Activated T-helper 1 cell treated with anti-CD3 and anti-CD28 coated beads, Interleukin-2, amount 50 U/mL, for 16 hours (primary cell): ENCODE measurements at places on chromosomes 6 and 20.

DNA sequence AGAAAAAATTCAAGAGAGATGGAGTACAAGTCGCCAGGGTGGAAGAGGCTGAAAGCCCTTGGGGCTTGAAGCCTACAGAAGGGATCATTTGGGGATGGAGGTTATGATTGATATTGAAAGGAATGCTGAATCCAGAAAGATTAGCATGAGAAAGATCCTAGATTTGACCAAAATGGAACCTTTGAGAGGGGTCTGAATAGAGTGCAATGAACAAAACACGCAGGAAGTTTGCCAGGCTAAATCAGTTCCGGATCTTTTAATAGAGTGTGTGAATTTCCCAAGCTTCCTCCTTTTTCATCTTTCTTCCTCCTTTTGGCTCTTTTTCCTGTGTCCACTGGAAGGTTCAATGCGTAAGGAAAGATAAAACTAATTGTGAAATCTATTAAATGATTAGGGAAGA, 15.3 kb downstream of the IPCEF1 start:
- DNase-seq: no peak

DNA sequence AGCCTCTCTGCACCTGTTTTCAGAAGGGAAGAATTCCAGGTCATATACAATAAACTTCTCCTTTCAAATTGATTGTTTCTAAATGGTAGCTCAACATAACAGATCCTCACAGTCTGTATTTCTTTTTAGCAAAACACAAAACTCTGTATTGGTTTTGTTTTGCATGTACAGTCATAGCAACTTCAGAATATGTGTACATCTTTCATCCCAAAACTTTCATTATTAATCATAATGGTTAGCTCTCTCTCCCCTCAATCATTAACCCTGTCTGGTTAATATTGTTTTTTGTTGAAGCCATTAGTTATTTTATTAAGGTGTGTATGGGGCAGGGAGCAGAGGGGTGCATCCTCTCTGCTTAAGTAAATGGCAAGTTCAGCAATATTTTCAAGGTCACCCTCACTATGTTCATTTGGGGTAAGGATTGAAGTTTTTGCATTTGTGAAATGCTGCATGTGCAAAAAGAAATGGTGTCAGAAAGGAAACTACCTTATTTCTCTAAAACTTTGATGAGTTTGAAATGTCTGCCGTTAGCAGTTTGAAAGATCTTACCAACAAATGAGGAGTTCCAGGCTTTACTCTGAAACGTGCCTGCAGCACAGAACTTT, 136.8 kb upstream of the BTBD3 start:
- DNase-seq: no peak

DNA sequence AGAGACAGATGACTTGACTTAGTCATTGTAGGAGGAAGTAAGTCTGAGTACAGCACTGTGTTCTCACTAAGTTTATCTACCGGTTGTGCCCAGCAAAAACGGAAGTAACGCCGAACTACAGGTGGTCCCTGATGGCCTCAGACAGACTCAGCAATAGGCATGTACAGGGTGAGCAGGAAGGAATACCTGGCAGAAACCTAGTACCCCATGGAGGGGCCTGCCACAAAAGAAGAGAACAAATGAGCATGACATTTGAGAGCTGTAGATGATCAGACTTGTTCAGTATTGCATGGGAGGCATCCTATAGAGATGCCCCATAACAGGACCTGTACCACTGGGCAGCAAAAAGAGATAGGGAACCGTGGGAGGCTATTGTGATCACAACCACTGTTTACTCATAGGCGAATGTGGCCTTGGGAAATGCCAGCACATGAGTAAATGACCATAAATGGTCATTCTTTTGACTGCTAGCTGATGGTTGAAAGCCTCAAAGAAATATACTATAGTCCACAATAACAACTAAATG, 106.4 kb upstream of the TAB2 start:
- DNase-seq: no peak

- DNase-seq: no peak
These were observed 154.6 kb downstream of the RFPL4B start for GRCh38 chr6:112501705-112502104.

GRCh38 chr6:29489286-29489685, 1.5 kb upstream of the MAS1L start:
- DNase-seq: no peak

- no peak for DNase-seq
These were observed 266.7 kb upstream of the SULF2 start for GRCh38 chr20:48051794-48052474.

GRCh38 chr6:18080544-18080943, 41.9 kb downstream of the NHLRC1 start:
- no peak for DNase-seq

DNA sequence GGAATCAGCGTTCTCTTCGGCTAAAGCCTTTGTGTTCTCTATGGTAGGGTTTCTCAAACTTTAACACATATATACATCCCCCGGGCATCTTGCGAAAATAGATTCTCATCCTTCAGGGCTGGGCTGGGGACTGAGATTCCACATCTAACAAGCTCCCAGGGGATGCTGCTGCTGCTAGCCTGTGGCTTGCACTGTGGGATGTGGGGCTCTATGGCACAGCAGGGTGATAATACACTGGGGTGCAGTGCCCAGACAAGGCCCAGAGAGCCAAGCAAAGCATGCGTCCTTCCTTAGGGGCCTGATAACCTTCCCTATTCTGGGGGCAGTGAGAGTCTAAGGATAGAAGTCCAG, 102.0 kb downstream of the LAMP5 start:
- DNase-seq: no peak

DNA sequence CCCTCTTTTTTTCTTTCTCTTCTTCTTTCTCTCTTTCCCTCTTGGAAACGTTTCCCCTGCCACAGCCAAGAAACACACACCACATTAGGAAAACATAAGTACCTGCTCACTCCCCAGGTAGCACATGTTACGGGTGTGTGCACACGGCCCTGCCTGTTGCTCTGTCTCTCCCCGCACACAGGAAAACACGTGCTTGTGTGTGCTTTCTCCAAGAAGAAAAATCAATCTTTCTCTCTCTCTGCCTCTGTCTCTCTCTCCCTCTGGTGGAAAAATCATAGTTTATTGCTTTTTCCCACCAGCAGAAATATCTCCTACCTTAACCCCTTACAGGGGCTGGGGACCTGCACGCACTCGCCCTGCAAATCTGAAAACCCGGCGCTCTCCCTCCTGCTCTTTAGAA, 102.3 kb downstream of the EDN3 start:
- no peak for DNase-seq

GRCh38 chr6:100260584-100260983, 204.1 kb downstream of the SIM1 start:
- DNase-seq: no peak

- no peak for DNase-seq
These were observed 23.9 kb downstream of the DUSP22 start for GRCh38 chr6:315921-316752.

- DNase-seq: no peak
These were observed 313.2 kb upstream of the JARID2 start for GRCh38 chr6:14932485-14933182.

DNA sequence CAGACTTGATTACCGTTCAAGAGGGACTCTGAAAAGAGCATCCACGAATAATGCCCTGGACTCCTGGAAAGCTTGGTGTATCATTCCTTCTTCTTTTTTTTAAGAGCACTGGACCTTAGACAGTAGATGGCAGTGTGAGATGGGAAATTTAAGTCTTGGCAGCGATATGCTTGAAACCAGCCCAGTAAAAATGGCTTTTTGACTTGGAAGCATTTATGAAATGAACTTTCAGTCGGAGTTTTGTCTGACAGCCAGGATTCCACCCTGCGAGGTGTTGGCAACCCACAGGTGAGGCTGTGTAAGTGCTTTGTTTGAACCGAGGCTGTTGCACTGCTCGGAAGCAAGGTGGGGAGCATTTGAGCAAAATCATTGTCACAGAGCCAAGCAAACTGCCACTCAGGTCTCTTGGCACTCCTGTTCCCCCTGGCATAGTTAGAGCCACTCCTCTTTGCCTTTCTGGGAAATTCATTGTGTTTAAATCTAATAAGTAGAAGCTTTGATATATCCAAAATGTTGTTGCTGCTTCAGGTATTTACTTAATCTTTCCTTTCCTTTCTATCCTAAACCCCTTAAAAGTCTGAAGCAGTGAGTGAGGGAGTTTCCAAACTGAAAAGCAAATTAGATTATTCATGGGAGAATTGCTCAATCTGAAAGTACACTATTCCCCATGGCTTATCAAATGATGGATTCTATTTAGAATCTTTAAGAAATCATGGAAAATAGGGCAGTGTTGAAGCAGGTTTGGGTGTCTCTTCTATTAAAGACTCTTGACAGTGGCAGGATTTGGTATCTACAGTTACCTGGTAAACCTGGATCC, 272.8 kb upstream of the SLC35B3 start:
- no peak for DNase-seq

DNA sequence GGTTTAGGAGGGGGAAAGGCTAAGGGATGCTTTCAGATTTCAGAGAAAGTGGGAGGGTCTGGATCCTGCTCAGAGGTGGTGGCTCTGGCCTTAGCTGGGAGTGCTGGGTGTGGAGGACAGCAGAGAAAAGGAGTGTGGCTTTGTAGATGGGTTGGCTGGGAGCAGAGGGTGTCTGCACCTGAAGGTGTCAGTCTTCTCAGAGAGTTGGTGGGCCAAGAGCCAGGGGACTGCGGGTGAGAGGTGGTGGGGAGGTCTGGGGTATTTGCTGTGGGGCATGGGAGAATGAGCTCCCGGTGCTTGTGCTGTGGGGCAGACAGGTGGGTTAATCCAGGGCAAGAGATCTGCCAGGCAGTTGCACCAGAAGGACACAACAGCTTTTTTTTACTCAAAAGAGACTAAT, 67.4 kb downstream of the TOX2 start:
- DNase-seq: no peak

- DNase-seq: no peak
These were observed 96.3 kb upstream of the ZBTB24 start for GRCh38 chr6:109579361-109579760.

DNA sequence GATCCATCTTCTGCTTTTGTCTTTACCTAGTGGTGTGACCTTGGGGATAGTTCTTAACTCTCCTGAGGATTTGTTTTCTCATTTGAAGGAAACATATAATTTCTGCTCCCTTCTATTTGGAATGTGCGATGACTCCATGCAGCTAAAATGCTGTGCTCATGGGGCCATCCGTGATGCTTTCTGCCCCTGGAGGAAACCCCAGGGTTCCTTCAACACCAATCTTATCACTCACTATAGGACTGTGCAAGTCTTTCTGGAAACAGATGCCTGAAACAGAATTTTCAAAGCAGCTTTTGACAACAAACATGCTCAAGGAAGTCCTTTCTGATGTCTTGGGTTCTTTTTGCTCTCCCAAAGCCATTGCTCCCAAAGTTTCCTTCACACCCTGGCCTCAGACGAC, 128.8 kb upstream of the GGTLC1 start:
- no peak for DNase-seq

DNA sequence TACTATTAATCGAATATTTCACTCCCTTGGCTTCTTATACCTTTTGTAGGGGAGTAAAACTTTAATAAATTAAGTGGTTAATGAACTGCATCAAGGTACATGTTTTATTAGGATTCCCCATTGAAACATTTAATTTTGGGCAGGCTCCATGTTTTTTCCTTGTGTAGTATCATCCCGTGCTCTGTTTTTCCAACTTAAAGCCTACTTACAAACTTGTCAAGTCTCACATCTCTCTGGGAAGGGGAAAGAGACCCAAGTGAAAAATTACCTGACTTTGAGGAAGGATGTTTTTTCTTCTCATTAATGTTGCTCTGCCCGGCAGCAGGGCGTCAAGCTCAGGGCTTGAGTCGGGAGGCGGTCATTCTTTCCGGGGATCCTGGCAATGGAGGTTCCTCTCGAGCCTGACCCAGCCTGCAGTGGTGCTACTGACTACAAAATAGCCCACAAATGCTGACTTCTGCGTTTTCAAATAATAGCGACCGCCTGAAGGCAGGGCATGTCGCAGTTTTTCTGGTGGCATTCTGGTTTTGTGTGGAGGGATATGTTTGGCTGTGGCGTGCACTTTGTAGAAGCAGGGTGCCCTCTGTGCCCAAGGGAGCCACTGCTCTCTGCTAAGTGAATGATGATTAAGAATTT, 2.4 kb downstream of the DSP start:
- DNase-seq: no peak

- no peak for DNase-seq
These were observed 95.9 kb downstream of the NFATC2 start for GRCh38 chr20:51446656-51447055.

GRCh38 chr6:217048-217659, 75.1 kb upstream of the DUSP22 start:
- DNase-seq: no peak

DNA sequence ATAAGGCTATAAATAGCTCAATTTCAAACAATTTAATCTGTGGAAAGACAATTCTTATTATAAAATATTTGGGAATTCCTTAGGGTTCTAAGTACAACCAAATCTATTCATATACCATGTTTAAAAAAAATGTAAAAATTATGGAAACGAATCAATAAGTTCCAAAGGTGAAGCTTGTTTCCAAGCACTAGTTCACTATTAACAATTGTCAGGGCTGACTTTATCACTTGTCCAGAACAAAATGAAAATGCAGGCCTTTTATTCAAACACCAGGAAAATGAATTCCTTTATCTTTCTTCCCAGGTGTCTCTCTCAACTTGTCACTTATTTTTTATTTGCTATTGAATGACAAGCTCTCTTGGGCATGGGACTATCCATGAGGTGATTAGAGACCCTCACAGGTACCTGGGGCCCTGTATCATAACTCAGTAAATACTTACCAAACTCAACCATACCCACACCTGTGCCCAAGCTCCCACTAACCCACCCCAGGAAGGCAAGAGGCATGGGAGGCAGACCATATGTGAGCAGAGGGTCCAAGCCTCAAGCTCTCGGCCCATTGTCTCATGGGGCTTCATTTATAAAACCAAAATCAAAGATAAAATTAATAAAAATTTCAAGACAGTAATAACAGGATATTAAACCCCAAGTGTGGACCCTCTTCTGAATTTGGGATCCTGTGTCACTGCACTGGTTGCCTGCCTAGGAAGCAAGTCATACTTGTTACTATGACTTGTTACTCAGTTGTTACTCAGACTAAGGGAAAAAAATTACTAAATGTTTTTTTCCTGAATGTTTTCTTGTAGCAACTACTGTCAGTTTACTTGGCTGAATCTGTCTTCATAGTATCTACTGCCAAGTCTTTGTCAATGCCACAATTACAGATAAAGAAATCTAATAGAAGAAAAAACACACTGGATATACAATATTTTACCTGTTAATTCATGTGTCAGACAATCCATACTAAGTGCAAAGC, 54.7 kb downstream of the PTPRK start:
- no peak for DNase-seq

DNA sequence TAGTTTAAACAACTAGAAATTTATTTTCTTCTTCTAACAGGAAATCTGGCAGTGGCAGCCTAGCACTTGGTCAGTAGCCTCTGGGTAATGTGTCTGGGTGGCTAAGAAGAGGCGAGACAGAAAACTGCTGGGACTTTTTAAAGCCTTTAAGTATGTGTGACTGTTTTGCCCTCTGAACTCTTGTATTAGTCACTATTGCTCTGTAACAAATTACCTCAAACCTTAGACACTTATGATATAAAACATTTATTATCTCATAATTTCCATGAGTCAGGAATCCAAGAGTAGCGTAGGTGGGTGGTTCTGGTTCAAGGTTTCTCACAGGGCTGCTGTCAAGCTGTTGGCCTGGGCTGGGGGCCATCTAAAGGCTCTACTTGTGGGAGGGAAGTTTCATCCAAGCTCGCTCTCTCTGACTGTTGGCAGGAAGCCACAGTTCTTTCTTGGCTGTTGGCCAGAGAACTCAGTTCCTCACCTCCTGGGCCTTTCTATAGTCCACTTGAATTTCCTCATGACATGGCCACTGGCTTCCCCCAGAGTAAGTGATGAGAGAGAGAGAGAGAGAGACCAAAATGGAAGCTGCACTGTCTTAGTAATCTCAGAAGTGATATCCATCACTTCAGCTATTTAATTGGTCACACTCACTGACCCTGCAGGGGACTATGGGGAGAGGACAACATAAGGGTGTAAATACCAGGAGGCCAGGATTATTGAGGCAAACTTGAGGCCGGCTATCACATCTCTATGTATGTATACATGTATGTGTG, 17.4 kb upstream of the TBC1D22B start:
- peak; percentile 54 for DNase-seq
